ENCODE measurements at places on chromosomes 11 and 22.

DNA sequence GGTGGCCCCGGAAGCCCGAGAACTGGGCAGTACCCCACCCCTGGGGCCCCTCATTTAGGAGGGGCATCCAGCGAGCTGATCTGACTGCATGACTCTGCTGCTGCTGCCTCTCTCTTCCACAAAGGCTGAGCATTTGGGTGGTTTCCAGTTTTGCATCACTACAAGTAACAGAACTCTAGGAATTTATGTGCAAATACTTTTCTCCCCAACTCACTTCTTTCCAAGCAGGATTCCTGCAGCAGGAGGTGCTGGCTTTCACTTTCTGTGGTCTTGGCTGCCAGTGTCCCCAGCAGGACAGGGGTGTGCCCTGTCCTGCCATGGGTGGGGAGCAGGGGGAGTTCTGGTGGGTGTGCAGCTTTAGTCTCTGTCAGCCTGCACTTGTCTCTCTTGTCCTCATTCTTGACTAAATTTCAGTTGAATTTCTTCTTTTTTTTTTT lies 21.2 kb downstream of the UPB1 start:
- no peak for DNase-seq

- no peak for DNase-seq
These were observed 21.2 kb downstream of the CLMP start for GRCh38 chr11:123173856-123174186.

DNA sequence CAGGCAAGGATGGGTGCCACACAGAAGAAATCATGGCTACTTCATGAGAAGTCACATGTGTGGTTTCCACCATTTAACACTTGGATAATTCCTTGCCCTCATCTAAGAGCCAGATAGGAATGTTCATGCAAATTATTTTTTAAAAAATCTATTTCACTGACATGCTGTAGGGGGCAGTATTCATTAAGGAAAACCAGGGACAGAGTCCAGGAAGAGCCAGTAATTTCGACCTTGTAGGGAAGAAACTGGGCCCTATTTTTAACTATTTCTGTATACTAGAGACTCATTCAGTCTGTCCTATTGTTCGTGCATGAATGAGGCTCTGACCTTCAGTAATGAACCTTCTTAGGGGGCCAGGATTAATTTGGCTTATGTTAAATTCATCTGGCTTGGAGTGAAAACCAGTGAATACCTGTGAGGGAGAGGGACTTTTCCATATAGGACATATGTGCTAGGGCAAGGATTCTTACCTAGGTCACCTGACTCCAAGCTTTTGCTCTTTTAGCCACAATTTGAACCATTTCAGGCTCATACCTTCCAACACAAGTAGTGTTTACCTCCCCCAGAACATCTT lies 192.7 kb downstream of the NAV2 start:
- DNase-seq, result peak; percentile 23

DNA sequence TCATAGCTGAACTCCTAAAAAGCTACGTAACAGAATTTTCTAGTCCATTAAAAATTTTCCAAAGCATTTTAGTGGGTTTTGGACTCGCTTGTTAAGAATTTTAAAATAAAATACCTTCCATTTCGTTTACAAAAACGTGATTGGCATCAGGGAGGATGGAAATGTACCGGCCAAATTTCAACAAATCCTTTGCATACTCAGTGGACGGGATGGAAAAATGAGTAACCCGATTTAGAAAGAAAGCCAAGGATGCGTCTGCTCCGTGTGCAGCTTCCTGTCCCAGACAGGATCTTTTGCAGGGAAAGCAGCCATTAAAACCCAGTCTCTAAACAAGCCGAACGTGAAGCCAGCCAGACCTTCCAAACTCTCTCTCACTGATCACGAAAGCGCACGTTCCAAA lies 15.6 kb downstream of the TMEM184B start:
- no peak for DNase-seq

DNA sequence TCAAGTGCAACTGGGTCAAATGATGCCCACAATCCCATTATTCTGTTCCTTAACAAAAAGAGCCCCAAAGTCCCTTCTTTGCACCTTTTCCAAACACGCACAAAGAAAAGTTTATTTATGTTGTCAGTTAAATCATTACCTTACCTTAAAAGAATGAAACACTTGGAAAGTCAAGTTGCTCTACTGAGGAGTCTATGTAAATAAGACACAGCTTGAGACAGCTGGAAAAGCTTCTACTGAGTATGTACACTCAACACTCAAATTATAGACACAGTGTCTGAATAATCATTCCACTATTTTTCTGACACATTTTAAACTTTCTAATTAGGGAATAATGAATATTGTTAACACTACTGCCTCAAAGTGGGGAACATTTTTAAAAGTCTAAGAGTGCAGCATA lies 21.6 kb upstream of the PHLDA2 start:
- no peak for DNase-seq

DNA sequence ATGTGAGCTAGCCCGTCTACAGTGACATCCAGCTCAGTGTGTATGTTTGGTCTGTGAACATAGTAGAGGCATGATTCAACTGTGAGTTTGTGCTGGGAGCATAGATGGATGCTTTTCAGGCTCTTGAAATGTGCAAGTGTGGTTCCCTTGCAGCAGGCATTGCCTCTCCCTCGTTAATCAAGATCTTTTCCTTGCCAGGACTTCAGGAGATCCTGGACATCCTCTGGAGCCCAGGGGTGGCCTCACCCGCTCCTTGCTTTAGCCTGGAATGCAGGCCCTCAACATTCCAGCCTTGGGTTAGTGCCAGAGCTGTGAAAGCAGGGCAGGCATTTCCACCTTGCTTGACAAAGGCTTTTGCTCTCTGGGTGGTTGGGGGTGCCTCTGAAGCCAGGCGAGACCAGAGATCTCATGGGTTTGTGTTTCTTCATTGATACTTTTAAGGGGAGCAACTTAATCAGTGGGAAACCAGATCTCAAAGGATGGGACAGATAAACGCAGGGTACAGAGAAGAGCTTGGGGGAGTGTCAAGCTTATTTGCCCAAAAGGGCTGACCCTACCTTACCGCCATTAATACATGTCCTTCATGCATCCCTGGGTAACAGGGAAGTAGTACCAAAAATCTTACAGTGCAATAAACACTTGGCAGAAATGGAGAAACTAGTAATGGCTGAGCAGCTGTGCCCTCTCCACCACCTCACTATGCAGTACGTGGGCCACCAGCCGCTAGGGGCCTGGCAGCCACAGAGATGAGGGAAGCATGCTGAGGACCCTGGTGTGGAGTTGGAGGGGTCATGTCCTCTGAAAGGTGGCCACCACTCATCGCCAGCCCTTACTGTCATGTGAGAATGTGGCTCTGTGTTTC lies 72.1 kb downstream of the PTPRJ start:
- peak; percentile 54 for DNase-seq

DNA sequence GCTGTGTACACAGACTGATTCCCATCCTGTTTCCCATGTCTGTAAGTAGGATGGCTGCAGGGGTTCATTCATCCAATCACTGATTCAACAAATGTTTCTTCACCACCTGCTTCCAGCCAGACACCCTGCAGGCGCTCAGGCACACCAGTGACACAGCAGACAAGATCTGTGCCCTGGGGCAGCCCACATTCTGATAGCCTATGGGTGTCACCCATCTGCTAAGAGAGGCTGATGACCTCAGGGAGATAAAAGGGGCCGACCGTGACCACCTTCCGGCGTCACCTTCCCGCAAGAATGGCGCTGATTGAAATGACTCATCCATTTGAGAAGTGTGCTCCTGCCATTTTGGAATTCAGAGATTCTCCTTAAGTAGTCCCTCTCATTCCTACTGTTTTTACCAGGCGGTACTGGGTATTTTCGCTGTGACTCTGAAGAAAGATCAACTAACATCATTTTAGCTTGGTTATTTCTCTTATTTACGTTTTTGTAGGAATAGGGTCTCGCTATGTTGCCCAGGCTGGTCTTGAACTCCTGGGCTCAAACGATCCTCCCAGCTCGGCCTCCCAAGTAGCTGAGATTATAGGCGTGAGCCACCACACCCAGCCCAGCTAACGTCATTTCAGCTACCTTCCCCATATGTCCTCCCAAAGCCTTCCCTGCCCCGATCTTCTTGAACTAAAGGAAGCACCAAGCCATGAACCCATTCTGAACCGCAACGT lies 73.2 kb upstream of the BID start:
- no peak for DNase-seq

- peak; percentile 85 for DNase-seq
These were observed 30.7 kb downstream of the PPP2R1B start for GRCh38 chr11:111735262-111736116.

DNA sequence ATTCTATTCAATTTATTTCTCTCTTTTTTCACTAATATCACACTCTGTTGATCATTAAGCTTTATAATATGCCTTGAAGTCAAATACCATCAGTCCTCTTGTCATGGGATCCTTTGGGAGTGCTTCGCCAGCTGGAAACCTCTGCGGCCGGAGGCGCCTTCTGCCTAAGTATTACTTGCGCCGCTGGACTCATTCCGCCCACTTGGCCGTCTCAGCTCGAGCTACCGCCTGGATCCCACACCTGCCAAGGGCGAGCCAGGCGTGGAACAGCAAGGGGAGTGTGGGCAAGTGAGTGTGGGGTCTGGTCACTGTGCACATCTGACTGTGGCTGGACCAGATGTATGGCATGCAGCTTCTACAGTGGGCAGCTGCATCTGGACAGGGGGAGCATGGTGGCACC lies 9.1 kb upstream of the MAP6 start:
- no peak for DNase-seq

DNA sequence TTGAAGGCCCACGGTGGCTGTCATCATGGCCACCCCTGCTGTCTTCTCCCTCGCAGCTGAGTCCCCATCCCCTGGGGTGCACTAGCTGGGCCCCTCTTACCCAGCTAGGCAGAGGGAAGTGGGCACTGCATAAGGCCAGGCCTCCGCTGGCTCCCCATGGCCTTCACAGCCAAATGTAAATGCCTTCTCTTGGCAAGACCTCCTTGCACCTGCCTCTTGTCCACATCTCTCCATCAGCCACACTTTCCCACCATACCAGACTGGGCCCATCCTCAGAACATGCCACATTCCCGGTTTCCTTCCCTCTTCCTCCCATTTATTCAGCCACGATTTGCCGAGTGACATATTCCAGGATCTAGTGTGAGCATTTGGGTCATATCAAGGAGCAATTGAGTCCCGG lies 49.7 kb downstream of the NECTIN1 start:
- DNase-seq, result no peak

GRCh38 chr11:14386895-14387480 lies 28.0 kb upstream of the RRAS2 start:
- no peak for DNase-seq

DNA sequence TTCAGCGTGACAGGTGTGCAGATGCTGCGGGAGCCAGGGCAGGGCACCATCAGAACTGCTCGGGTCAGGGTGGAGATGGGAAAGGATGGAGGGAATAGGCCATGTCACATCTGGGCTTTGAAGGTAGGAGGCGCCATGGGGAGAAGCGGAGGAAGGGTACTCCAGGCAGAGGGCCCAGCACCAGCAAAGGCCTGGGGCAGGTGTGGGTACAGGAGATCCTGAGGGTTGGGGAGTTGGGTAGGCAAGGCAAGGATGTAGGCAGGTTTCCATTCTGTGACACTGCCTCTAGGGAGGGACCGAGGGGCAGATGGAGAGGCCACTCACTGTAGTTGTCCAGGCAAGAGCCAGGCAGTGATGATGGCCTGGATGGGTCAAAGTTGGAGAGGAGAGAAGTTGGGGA lies 8.5 kb downstream of the EMID1 start:
- no peak for DNase-seq

GRCh38 chr22:48811885-48812284 lies 1015.8 kb downstream of the BRD1 start:
- no peak for DNase-seq

- no peak for DNase-seq
These were observed 82.2 kb upstream of the AKIP1 start for GRCh38 chr11:8828580-8829361.

- no peak for DNase-seq
These were observed 6.8 kb downstream of the CCDC86 start for GRCh38 chr11:60848714-60849151.

GRCh38 chr22:26981111-26981510 lies 323.7 kb downstream of the MIAT start:
- no peak for DNase-seq

- no peak for DNase-seq
These were observed 63.4 kb downstream of the NAT10 start for GRCh38 chr11:34168642-34169420.

- no peak for DNase-seq
These were observed 592 bp upstream of the CTSC start for GRCh38 chr11:88337987-88338668.

- DNase-seq, result no peak
These were observed at the start of gene MRGPRG for GRCh38 chr11:3218483-3219280. Gene MRGPRG (minus strand): TSS chr11:3218813. CDS start chr11:3218813, 0 bp downstream.

DNA sequence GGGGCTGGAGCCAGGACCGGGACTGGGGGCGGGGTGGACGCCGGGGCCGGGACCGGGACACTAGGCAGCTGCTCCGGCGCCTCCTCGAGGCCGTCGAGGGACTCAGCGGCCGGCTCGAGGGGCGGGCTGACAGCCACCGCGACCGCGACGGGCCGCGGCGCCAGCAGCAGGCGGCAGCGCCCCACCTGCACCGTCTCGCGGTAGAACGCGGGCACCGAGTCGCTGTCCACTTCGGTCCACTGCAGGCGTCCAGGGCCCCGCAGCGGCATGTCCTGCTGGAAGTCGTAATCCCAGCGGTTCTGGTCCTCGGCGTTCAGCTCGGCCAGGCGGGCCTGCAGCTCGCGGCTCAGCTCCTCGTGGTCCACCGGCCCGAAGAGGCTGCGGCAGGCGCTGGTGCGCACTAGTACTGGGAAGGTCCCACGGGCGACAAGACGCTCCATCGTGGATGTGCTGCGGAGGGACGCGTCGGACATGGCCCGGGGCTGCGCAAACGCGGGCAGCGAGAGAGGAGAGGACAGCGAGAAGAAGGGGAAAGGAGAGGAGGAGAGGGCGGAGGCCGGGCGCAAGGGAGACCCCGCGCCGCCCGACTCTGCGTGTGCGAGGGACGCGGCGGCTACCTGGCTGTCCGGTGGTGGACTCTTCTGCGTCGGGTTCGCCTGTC lies 428 bp downstream of the CDKN1C start:
- peak; percentile 95 for DNase-seq

DNA sequence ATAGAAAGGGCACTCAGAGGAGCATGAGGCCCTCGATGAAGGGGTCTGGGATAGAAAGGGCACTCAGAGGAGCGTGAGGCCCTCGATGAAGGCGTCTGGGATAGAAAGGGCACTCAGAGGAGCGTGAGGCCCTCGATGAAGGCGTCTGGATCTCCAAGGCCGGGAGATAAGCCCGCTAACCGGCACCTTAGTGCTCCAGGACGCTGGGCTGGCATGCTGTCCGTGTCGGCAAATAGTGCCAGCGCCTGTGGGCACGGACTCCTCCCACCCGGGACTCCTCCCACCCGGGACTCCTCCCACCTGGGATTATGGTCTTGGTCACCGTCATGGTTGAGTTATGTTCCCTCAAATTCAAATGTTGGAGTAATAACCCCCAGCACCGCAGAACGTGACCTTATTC lies 725.3 kb downstream of the BRD1 start:
- DNase-seq, result no peak

- DNase-seq, result no peak
These were observed 39.2 kb downstream of the PACS1 start for GRCh38 chr11:66109294-66109693.

- no peak for DNase-seq
These were observed 19.9 kb upstream of the CCDC86 start for GRCh38 chr11:60821827-60822599.

DNA sequence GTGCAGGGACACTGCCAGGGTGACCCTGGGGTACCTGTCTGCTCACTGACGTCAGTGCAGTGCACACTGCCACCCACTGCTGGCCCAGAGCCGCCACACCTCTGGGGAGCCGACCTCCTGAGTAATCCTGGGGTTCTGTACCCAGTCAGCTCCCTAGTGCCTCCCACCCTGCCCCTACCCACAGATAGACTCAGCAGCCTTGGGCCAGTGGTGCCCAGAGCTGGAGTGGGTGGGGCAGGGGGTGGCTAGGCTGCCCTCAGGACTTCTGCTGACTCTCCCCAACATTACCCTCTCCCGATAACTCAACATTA lies 5.8 kb downstream of the NRXN2 start:
- DNase-seq, result no peak
